ENCODE measurements at places on chromosomes 7 and 10.

GRCh38 chr7:131625817-131626372 lies 69.5 kb upstream of the PODXL start:
- DNase-seq: no peak

GRCh38 chr7:157388301-157388700 lies 51.5 kb downstream of the DNAJB6 start:
- DNase-seq: no peak

- DNase-seq: no peak
Observed at GRCh38 chr10:117462424-117462792, 80.1 kb upstream of the EMX2 start.

DNA sequence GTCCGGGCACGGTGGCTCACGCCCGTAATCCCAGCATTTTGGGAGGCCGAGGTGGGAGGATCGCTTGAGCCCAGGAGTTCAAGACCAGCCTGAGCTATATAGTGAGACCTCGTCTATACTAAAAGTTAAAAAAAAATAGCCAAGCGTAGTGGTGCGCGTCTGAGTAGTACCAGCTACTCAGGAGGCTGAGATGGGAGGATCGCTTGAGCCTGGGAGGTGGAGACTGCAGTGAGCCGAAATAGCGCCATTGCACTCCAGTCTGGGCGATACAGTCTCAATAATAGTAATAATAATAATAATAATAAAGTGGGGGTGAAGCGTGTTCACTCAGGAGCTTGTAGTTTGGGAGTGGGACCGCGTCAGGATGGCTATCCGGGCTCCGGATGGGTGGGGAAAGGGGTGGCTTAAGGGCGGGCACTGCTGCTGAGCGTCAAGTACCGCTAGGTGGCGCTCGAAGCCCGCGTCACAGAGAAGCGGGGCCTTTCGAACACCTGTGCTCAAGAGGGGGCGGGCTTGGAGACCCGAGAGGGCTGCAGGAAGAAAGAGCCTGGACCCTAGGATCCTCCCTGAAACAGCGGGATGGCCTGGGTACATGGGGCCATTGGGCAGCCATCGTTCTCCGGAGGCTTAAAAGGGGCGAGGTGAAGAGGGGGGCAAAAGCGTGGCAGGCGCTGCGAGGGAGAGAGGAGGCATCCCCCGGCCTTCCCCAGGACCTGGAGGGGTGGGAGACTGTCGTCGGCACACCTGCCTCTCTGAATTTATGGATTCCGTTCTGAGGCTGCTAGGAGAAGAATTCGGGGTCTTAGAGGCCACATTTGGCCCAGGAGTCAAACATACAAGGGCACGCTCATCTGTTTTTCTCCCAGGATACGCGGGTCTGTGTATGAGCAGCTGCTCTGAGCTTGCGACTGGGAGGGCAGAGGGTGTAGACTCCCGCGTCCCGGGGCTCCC lies 14.5 kb downstream of the LBX1 start:
- DNase-seq: peak; percentile 68

- DNase-seq: no peak
Observed at GRCh38 chr7:7795630-7796121, 77.3 kb upstream of the RPA3 start.

DNA sequence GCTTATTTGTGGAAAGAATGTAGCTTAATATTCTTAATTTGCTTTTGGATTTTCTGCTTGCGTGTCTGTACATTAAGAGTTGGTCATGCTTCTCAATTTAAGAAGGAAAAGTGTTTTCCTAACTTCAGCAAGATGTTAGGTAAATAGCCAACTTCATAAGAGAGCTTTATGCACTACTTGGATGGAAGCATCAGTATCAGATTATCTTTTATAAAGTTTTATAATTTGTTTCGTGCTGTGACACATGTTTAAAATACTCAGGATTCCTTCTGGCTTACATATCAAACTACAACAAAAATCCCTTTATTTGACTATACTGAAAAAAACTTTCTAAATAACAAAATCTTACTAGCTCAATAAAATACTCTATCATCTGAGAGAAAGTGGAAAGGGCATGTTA lies 34.8 kb upstream of the AGR2 start:
- DNase-seq: no peak

GRCh38 chr7:87448388-87448787 lies 27.1 kb downstream of the ABCB4 start:
- no peak for DNase-seq

Data from DMS79 treated with DMSO at 0.1 percent for 48 hours (cell line).